ENCODE measurements at places on chromosomes 1 and 21.

GRCh38 chr1:15262706-15263105, 15.7 kb downstream of the FHAD1 start:
- no peak for DNase-seq

- no peak for DNase-seq
Measured at GRCh38 chr1:180382326-180383115, 119.9 kb downstream of the ACBD6 start.

DNA sequence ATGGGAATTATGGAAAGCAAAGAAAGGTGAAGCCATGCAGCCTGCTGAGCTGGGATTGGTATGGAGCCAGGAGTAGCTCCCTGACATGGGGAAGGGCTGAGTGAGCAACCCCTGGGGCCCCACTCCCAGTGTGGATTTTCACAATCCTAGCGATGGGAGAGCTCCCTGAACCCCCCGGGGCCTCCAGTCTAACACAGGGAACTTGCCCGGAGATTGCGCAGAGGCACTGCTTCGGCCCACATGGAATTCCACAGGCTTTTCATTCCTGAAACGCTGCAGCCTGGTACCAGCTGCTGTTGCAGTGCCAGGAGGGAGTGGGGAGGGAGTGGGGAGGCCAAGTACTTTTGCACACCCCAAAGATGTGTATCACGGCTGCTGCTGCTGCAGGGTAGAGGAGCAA, 110.4 kb upstream of the C21orf91 start:
- no peak for DNase-seq

DNA sequence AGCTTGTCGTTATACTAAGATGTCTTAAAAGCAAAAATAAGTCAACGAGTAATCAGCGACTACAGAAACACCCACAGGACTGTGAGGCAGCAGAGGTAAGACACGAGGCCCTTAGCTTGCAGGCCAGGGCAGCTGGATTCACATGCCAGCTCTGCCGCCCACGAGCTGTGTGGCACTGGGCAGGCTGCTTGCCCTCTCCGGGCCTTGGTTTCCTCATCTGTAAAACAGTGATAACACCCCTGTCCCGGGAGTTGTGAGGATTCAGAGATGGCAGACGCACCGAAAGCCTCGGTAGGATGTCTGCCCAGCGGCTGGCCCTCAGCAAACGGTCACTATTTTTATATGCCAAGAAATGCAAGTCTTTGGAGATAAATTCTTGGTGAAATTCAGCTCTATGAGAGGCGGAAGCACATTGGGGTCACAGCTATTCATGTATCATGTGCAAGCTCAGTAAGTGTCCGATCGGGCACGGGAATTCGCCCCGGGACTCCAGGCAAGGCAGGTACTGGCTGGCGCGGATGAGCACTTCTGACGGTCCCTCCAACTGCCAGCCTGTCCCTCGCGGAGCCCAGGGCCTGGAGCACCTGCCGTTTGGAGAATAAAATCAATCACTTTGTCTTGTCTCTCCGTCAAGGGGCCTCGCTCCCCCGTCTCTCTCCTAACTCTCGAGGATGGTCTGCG, 1.1 kb downstream of the C2CD2 start:
- DNase-seq, result no peak

- no peak for DNase-seq
Measured at GRCh38 chr1:242568666-242569065, 44.2 kb upstream of the PLD5 start.

- no peak for DNase-seq
Measured at GRCh38 chr1:101216623-101217022, 20.2 kb upstream of the S1PR1 start.

- no peak for DNase-seq
Measured at GRCh38 chr1:8019229-8019620, 6.9 kb downstream of the ERRFI1 start.

- DNase-seq, result peak; percentile 58
Measured at GRCh38 chr1:52632732-52633290, at the start of gene SHISAL2A. Gene SHISAL2A (plus strand): TSS chr1:52633168. CDS start chr1:52633494, 326 bp downstream.

- no peak for DNase-seq
Measured at GRCh38 chr1:60894130-60894529, 188.2 kb upstream of the NFIA start.

GRCh38 chr1:220318673-220319072, 46.4 kb upstream of the RAB3GAP2 start:
- no peak for DNase-seq

DNA sequence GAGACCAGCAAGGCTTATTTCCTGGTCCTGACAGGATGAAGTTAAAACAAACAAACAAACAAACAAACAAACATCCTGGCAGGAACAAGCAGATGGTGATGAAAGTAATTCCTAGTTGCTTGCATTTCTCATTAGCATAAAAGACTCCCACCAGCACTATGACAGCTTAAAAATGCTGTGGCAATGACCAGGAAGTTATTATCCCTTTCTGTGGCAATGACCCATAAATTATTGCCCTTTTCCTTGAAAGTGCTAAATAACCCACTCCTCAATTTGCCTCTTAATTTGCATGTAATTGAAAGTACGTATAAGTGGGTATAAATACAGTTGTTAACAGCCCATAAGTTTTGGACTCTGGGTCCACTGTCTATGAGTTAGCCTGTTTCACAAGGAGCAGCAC, 727.6 kb upstream of the NEGR1 start:
- DNase-seq, result no peak

GRCh38 chr1:77900687-77901293, 12.4 kb downstream of the NEXN start:
- DNase-seq, result no peak

DNA sequence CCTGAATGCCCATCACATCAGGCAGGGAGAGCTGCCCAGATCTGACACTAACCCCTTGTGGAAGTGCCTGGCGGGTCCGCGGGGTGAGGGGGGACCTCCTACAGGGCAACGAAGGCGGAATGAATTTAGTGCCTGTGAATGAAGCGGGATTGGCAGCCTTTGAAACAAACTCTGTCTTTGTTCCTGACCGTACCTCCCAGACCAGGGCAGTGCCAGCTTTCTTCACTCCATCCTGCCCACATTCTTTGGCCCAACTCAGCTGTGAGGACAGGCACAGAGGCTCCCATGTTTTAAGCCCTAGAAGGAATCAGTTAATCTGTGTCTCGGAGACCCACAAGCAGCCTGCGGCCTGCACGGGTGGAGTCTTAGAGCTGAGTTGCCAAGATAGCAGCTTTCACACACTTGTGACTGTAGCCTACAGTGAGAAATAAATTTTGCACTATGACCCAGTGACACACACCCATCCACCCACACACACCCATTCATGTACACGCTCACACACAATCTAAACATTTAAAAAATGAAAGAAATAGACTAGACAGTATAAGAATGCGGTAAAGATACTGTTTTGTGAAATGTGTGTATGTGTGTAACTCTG, 60.1 kb upstream of the USP24 start:
- DNase-seq, result no peak

DNA sequence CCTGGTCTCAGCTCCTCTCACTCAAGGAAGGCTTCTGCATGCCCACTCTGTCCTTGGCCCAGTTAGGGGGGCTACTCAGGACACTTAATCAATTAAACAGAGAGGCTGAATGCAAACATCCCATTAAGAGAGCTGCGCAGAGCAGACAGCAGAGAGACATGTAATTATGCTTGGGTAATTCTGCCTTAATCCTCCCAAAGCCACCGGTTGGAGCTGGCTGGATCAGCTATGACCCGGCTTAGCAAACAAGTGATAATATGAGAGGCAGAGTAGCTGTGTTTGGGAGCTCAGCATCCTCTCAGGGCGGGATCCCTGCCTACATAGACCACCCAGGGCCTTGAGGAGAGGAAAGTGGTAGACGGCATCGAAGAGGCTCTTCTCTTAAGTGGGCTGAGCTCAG, 183.2 kb downstream of the GRIK3 start:
- DNase-seq, result no peak

- no peak for DNase-seq
Measured at GRCh38 chr1:118985640-118986554, 2.2 kb downstream of the TBX15 start.

DNA sequence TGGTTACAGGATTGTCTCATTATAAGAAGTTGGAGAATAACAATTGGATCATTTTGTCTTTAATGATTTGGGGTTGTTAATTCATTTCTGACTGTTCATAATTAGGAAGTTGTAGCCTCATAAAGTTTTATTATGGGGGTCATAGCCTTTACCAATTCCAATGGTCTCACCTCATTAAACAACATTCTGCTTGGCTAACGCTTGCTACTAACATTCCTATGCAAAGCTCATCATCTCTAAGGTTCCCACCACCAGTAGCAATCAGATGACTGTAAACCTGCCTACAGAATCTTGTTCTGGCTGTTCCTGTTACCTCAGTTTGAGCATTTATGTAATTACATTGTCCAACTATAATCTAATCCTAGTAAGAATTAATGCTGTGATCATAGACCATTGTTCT, 60.2 kb downstream of the ODF2L start:
- no peak for DNase-seq

GRCh38 chr1:69167876-69168275, 399.8 kb upstream of the LRRC7 start:
- no peak for DNase-seq

GRCh38 chr1:203324105-203325025, 19.0 kb downstream of the BTG2 start:
- peak; percentile 57 for DNase-seq

GRCh38 chr1:80629304-80629837, 1171.4 kb upstream of the ADGRL2 start:
- no peak for DNase-seq

DNA sequence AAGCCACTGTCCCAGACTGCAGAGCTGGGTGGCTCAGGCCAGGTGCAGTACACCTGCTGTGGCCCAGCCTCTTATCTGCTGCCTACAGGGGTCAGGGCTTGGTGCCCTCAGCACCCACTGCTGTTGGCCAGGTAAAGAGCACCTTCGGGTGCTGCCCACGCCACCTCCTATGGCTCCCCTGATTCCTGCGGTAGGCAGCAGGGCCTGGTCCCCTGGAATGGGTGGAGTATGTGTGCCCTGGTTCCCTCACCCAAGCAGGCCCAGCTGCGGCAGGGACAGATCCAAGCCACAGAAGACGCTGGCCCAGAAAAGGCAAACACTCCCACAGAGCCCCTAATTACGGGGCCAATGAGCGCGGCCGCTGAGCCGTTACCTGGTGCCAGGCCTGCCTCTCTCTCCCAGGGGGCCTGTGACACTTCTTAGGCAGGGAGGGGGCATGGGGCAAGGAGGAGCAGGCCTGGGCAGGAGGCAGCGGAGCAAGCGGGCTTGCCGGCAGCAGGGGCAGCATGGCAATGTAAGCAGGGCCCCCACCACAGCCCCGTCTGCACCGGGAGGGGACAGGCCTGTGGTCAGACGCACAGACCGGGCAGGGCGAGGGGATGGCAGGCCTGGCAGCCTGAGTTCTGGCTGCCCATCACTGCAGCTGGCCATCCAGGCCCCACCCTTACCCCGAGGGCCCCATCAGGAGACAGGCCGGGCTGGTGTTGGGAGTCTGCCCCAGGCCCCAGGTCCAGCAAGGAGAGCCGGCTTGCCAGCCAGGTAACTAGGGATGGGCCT, 19.0 kb downstream of the ESPN start:
- no peak for DNase-seq

DNA sequence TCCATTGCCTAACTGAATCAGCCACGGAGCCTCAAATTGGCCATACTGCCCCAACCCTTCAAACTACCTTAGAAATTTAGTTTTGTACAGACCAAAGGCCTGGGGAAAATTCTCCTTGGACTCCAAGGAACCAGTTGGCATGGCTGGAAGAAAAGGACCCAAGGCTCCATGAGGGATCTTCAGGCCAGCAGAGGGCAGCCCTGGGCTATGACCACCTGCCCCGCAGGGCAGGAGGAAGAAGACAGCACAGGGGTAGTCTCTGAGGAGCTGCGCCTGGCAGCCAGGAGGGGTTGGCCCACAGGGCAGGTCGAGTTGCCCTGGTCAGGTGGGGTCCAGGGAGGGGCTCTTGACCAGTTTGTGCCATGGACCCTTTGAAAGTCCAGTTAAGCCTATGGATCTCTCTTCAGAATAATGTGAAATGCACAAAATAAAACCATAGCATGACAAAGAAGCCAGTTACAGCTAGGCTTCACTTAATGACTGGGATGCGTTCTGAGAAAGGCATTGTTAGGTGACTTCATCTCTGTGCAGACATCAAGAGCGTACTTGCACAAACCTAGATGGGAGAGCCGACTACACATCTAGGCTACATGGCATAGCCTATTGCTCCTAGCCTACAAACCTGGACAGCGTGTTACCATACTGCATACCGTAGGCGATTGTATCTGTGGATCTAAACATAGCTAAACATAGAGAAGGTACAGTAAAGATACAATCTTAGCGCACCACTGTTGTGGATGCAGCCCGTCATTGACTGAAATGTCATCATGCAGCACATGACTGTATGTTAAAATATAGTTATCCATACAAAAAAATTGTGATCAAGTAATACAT, 26.1 kb downstream of the CACNA1S start:
- peak; percentile 38 for DNase-seq

DNA sequence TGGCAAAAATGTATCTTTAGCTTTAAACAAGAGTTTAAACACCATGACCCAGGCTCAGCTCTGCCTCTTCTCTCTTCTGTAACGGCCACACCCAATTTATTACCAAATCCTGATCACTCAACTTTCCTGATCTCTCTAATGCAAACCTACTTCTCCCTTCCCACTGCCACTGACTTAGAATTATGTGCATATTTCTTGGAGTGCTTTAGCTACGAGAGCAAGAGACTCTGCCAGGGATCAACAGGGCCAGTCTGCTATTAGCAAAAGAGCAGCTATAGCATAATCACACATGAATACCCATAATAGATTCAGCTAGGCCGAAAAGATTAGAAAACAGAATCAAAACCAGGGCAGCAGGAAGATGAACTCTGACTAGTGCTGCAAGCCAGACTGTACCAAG, 215.5 kb downstream of the MRPL39 start:
- no peak for DNase-seq

DNA sequence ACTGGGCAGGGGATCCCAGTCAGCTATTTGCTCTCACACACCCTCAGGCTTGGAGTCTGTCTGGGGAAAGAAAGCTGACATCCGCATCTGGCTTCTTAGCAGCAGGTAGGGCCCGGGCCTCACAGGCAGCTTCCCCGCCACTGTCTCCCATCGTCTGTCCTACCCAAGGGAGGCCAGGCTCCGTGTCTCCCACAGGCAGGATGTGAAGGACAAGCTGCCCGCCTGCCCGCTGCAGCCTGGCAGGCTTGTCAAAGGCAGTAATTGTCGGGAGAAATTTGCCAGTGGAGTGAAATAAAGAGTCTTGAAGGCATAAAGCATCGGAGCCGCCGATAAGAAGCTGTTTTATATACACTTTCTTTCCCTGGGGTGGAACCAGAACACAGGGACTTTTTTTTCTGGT, 44.0 kb upstream of the DISP3 start:
- no peak for DNase-seq

- DNase-seq, result no peak
Measured at GRCh38 chr1:120133228-120133927, 42.9 kb downstream of the SEC22B start.

- no peak for DNase-seq
Measured at GRCh38 chr1:29975036-29975694, 738.8 kb downstream of the PTPRU start.

DNA sequence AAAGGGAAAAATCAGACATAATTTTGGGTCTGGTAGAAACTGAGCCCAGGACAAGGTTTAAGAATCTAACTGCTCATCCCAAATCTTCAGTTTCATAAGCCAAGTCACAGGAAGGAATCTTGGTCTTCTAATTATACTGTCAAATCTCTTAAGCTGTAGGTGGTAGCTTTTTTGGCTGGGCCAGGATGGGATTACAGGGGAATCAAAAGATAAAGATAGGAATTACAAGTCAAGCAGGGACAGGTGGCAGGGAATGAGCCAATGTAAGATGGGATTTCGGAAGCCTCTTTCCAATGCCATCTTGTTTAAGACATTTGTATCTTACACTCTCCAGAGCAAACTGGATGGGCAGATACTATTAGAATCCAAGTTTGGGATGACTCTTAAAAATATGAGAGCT, 383.5 kb downstream of the KCNH1 start:
- DNase-seq, result no peak
